ENCODE measurements at places on chromosomes 2 and 18.

DNA sequence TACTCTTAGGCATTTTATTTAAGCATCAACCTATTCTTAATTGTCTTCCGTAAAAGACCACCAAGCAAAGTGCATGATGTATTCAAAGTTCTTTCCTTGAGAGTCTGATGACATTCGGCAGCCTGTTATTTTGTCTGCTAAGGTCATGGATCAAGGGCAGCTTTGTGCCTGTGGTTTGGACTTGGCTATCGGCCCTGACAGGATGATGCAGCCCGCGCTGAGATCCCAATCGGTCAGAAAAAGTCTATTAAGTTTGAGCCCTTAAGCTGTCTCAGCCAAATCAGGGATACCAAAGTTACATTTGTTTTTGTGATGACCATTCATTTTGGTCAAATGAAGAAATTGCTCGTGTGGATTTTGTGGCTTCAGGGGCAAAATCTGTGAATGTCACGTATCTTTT is 718.9 kb upstream of the FANCL start:
- H3K27ac ChIP-seq, result no peak overlapping the region
- H3K27me3 ChIP-seq, result peaks cover 7% of the 10 kb centered on the region
- DNase-seq, result no peak
- H3K36me3 ChIP-seq, result no peaks in the 10 kb centered on the region

- no peaks in the 10 kb centered on the region for H3K36me3 ChIP-seq
- H3K4me3 ChIP-seq, result no peak overlapping the region
- H3K27me3 ChIP-seq, result peaks cover 9% of the 10 kb centered on the region
- H3K4me1 ChIP-seq, result no peaks in the 10 kb centered on the region
Observed at GRCh38 chr18:49608366-49609255, 46.8 kb downstream of the LIPG start.

GRCh38 chr18:60996326-60996725 is 336.9 kb upstream of the CDH20 start:
- no peak for DNase-seq
- no peaks in the 10 kb centered on the region for H3K36me3 ChIP-seq
- no peak overlapping the region for H3K4me3 ChIP-seq
- H3K4me1 ChIP-seq, result no peaks in the 10 kb centered on the region
- no peaks in the 10 kb centered on the region for H3K27me3 ChIP-seq

DNA sequence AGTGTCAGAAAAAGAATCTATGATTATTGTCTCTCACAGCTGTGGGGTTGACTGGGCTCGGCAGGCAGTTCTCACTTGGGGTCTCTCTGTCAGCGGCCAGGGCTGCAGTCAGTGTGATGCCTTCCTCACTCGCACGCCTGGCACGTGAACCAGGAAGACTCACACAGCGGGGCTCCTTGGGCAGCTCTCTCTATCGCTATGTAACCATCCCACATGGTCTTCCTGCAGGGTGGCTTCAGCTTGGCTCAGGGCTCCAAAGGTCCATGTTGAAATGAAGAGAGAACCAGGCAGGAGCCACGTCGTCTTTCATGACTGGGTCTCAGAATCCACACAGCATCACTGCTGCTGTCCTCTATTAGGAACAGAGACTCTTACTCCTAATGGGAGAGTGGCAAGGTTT is 30.6 kb upstream of the SLC1A4 start:
- H3K27ac ChIP-seq, result no peak overlapping the region
- no peak for DNase-seq
- peaks cover 5% of the 10 kb centered on the region for H3K36me3 ChIP-seq
- H3K27me3 ChIP-seq, result no peaks in the 10 kb centered on the region
- no peaks in the 10 kb centered on the region for H3K4me1 ChIP-seq

- no peaks in the 10 kb centered on the region for H3K4me1 ChIP-seq
- no peak overlapping the region for H3K27ac ChIP-seq
- no peak overlapping the region for H3K4me3 ChIP-seq
- DNase-seq, result no peak
- no peaks in the 10 kb centered on the region for H3K36me3 ChIP-seq
Observed at GRCh38 chr2:216583147-216583546, 50.1 kb upstream of the IGFBP2 start.

DNA sequence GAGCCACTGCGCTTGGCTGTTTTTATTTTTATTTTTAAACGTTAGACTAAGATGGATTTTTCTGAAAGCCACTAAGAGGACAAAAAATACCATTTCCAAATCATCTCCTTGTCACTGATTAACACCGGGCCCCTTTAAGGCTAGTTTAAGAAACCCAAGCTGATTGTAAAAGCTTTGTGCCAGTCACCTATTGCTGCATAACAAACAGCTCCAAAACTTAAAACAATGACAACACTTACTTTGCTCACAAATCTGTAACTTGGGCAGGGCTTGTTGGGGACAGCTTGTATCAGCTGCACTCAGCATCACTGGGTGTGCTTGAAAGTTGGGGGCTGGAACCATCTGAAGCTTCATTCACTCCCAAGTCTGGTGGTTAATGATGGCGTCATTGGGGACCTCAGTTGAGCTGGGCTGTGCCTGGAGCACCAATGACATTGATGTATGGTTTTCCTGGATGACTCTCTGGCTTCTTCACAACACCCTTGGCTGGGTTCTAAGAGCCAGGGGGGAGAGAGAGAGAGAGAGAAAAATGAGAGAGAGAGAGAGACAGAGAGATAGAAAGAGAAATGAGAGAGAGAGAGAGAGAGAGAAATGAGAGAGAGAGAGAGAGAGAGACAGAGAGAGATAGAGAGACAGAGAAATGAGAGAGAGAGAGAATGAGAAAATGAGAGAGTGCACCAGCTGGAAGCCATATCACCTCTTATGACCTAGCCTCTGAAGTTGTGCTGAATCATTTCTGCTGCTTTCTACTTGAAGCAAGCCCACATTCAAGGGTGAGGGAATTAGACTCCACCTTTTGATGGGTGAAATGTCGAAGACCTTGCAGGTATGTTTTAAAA is 26.0 kb upstream of the ATG16L1 start:
- no peak for DNase-seq
- H3K4me3 ChIP-seq, result no peak overlapping the region
- H3K36me3 ChIP-seq, result no peaks in the 10 kb centered on the region

Data from activated B cell treated with CpG ODN at 0.5 μM for 24 hours (primary cell).